ENCODE measurements at places on chromosomes 12 and 14. TPM values are rescaled to one million over a fixed set of nuclear protein-coding genes. Genes with fewer than 3 reads are reported as not detected.

The ANKRD9 gene
- 4.4 TPM for total RNA-seq

The KERA gene
- 0.26 TPM for total RNA-seq

DNA sequence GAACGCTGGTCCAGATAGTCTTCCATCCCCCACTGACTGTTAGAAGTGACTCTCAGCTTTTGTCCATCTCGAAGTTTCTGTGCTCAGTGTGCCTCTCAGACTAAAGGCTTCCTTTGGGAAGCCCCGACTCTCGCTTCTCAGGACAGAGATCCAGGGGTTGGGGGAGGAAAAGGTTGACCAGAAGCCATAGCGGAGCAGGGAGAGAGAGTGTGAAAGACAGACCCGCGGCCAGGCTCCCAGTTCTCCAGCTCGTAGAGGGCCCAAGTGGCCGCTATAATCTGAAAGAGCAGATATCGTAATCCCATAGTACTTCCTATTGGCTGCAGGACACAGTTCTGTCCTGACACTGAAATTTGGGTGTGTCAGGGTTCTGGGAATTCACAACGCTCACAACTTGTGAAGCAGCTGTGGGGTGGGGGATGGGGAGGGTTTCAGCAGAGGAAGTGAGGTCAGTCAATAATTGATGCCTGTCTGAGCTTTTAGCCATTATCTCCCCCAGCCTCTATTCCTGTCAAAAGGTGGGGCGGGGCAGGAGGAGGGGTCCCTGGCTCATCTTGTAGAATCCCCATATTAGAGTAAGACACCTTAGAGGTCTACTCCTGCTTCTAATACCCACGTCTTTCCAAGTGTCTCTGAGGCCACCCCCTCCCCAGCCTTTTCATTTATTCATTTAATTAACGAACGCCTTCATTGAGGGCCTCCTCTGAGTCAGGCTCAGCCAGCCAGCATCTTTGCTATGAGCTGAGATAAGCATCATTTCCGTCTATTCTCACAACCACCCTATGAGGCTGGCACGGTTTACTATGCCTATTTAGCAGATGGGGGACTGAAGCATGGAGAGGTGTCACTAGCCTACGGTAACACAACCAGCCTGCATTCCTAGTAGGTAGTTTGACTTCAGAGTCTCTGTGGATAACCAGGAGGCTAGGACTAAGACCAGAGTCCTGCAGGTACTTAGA is 1.6 kb upstream of the ACVRL1 start:
- peak; percentile 69 for DNase-seq

- no peak for DNase-seq
Observed at GRCh38 chr14:54676812-54677708, 110.1 kb downstream of the SAMD4A start.

DNA sequence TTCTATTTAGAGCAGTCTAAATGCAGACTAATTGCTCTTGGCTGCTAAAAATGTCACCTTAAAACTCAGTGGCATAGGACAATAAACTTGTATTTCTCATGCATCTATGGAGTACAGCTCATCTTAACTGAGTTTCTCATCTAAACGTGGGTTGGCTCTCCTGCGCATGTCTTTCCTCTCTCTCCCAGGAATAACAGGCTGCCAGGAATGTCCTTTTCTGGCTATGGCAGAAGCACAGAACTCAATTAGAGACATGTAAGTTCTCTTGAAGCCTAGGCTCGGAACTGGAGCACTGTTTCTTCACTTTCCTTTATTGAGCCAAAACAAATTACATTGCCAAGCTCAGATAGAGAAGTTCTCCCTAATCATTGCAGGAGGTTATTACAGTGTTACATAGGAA is 722.3 kb upstream of the FLRT2 start:
- DNase-seq: no peak

The NTF3 gene
- 1.1 TPM for total RNA-seq

The ZFYVE1 gene
- 17.1 TPM for total RNA-seq

DNA sequence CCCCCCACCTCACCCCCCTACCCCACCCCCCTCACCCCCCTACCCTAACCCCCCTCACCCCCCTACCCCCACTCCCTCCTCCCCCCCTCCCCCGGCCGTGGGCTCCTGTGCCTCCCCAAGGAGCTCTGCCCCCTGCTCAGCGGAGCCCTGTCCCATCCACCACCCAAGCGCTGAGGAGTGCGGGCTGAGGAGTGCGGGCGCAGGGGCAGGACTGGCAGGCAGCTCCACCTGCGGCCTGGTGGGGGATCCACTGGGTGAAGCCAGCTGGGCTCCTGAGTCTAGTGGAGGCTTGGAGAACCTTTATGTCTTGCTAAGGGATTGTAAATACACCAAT is 2.3 kb upstream of the JPH4 start:
- no peak for DNase-seq

DNA sequence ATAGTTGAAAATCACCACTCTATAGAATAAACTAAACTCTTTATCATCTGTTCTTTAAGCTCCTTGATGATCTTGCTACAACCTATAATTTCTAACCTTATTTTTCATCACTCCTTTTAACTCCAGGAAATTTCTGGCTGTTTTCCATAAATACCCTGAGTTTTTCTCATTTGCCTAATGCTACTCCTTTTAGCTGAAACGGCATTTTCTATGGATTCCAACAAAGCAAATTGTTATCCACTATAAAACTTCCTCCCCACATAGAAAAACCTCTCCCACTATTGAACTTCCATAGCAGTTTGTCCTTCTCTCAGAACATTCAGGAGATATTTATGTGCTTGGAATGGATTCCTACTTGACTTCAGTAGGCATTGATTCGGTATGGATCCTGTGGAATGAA is 122.8 kb downstream of the SLC41A2 start:
- DNase-seq: no peak

The FAM181A gene
- 3.2 TPM for total RNA-seq

The GPRC5A gene
- total RNA-seq: 418 TPM

GRCh38 chr12:28963554-28963953 is 185.5 kb upstream of the FAR2 start:
- no peak for DNase-seq

The CLBA1 gene
- total RNA-seq: 22.3 TPM

The ANG gene
- total RNA-seq: 16.3 TPM

GRCh38 chr14:74015963-74016362 is 3.1 kb downstream of the ENTPD5 start:
- DNase-seq: no peak

DNA sequence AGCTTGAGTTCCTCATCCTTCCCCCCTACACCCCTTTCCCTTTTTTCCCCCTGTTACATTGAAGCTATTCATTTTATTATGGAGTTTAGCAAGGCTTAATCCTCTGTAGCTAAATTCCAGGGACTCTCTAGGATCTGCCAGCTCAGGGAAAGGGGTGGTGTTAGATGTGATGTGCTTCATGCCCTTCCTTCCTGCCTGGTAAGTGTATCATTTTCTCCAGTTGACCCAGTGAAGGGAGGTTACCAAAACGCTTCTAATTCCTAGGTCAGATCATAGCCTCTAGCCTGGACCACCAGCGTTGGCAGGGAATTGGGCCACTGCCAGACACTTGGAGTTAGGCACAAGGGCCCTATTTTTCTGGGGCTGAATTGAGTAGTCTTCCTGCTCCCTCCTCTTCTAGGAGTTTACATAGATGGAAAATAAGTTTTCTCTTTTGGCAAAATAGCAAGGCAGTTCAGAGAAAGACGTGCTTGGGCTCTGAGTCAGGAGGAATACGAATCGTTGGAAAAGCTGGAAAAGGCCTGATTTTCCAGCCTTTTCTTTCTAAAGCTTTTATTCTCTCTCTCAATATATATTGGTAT is 88.3 kb downstream of the NPAS3 start:
- peak; percentile 26 for DNase-seq

- DNase-seq: peak; percentile 11
Observed at GRCh38 chr14:37447883-37448391, 147.1 kb downstream of the FOXA1 start.

DNA sequence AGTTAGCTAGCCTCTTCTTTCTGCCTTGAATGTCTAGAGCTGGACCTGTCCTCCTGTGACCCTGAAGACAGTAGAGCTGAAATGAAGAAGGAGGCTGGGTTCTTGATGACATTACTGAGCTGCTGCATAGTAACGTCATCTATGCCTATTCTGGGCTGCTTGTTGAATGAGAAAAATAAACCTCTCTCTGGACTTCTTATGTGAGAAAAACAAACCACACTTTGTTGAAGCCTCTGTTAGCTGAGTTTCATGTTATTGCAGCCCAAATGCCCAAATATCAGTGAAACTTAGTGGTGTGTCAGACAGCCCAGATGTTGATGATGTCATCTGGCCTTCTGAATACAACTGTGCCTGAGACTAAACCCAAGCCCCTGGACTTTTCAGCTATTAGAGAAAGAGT is 67.0 kb upstream of the MAX start:
- no peak for DNase-seq

DNA sequence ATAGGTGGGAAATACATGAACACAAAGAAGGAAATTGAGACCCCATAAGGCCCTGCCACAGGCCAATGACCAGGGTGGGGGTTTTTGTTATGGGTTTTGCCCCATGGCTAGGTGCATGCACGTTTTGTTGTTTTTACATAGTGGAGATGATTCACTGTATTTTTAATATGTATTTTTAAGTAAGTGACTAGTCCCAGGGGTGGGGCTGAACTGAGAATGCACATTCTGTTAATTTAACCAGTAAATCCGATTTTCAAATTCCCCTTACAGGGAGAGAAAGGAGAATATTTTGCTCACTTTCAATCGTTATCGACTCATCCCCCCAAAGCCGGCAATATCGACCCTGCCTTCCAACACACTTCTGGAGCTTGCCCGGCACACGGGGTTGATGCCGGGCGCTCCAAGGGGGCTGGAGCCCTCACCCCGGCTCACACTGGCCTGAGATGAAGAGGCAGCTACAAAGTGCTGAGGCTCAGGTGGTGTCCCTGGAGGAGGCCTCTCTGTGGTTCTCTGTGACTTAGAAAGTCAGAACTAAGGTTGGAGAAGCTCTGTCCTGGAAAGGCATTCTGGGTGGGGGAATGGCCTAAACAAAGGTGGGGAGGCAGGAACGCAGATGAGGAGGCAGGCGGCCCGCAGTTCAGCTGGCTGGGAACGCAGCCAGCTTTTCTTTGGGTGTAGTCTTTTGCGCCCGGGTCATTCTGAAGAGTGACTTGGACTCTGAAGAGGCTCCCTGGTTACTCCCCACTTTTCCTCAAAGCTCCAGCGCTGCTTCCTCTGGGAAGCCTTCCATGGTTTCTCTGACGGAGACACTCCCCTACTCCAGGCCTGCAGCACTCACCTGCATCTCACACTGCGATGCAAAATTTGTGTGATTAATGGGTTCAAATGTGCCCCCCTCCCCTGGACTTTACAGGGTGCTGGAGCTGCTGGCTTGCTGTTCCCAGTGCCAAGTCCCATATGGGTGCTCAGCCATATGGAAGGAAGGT is 50.7 kb upstream of the DLK1 start:
- no peak for DNase-seq

DNA sequence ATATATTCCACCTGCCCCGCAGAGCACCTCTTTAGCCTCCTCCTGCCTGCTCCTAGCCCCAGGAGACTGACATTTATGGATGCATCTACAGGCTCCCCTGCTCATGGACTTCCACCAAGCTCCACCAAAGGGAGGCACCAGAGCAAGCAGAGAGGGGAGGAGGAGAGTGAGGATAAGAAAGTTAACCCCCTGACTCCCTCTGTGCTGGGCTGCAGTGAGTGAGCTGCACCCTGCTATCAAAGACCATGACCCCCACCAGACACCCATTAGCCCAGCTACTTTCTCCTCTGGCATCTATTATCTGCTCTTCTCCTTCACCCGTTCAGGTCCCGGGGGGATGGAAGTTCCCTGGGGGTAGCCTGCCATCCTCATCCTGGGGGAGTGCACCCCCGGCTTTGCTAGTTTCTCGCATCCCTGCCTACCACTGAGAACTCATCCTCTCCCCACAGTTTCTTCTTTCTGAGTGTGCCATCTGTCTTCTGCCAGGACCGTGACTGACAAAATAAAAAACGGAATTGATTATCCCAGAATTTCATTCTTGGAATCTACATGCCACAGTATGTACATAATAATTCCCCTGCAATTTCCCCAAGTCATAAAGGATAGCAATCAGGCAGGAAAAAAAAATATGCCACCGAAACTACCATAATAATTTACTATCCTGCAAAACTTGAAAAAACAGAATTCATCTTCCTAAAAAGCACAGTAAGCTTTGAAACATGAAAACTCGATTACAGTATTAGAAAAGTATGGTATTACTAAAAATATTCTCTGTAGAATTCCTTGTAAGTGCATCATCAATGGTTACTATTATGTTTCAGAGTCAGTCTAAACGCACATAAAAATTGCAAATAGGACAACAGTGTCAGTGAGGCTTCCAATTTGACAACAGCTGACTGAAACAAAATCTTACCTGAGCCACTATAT is 45.2 kb downstream of the FOXN3 start:
- no peak for DNase-seq

DNA sequence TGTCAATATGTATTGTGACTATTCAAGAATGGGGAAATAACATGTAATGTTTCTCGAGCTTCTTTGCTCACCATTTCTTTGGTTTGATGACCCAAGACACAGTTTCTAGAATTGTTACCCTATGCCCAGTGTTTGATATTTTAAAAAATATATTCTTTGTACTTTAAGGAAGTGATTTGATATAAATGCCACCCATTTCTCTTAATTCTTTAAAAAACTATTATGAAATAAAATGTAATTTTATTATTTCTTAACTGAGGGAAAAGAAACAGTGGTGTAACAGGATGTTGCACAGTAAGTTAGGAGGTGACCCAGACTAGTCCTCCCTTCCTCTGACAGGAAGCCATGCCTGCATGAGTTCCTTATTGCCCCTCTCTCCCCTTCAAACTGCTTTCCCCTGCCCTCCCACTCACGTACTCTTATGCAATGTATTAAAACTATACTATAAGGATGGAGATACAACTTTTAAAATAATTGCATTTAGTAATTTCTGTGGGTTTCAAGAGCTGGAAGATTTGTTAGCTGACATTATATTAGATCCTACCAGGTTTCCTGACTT is 279.4 kb downstream of the TMTC2 start:
- no peak for DNase-seq

GRCh38 chr12:107545737-107546353 is 139.8 kb upstream of the PWP1 start:
- peak; percentile 54 for DNase-seq

- DNase-seq: no peak
Observed at GRCh38 chr14:36067428-36068187, 108.9 kb downstream of the PTCSC3 start.

The KRT6C gene
- not detected for total RNA-seq

The TMEM253 gene
- total RNA-seq: 0.52 TPM

- DNase-seq: no peak
Observed at GRCh38 chr12:96587691-96588090, 98.3 kb downstream of the CFAP54 start.

The SLCO1B1 gene
- total RNA-seq: not detected

The GRIN2B gene
- 0.25 TPM for total RNA-seq

The KSR2 gene
- 0.51 TPM for total RNA-seq
